G401 (cell line): ENCODE measurements at places on chromosomes 6 and 20. TPM values are rescaled to one million over a fixed set of nuclear protein-coding genes. Genes with fewer than 3 reads are reported as not detected.
A peak's percentile ranks its signal among the peaks of the same experiment; 100 is the strongest.

DNA sequence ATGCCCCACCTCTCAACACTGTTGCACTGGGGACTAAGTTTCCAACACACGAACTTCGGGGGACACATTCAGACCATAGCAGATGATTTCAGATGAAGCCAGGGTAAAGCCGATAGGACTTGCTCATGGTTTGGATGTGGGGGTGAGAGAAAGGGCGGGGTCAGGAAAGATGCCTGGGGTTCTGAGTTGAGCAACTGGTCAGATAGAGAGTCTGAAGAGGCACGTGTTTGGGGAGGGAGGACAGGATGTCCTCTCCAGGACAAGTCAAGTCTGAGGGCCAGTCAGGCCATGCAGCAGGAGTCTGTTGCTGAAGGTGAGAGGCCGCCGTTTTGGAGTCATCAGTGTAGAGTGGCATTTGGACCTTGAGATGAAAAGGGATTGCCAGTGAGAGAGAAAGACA lies 197.9 kb upstream of the SNX9 start:
- DNase-seq: no peak

- DNase-seq: no peak
Observed at GRCh38 chr6:23754197-23754596, 371.8 kb upstream of the NRSN1 start.

GRCh38 chr6:100657678-100658330 lies 193.1 kb upstream of the SIM1 start:
- DNase-seq: peak; percentile 32

- peak; percentile 85 for DNase-seq
Observed at GRCh38 chr6:35044145-35044745, 96.9 kb downstream of the TCP11 start.

- DNase-seq: no peak
Observed at GRCh38 chr6:9647599-9647998, 767.3 kb downstream of the TFAP2A start.

GGTLC1 gene
- not detected in 2 replicates for total RNA-seq

- no peak for DNase-seq
Observed at GRCh38 chr6:30974490-30975252, 8.8 kb upstream of the MUC21 start.

DNA sequence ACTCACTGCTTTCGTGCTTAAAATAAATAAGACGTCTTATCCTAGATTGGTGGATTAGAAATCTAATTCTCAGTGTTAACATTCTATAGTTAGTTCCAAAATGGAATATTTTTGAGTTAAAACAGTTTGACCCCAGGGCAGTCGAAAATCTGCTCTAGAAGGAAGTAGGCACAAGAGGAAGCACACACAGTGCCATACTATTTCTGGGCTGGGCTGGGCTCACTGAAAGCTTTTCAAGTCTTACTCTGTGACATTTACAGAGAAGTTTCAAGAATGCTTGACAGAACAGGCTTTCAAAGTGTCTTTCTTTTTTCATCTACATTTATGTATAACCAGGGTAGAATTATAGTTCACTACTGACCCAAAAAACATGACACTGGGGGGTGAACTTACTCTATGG lies 209.8 kb downstream of the SOD2 start:
- no peak for DNase-seq

- no peak for DNase-seq
Observed at GRCh38 chr6:105302617-105303128, 100.2 kb downstream of the PREP start.
